ENCODE measurements at places on chromosomes 12 and 14. TPM values are rescaled to one million over a fixed set of nuclear protein-coding genes. Genes with fewer than 3 reads are reported as not detected.

- no peak for DNase-seq
These were observed 171.6 kb downstream of the DPF3 start for GRCh38 chr14:72722201-72722785.

DNA sequence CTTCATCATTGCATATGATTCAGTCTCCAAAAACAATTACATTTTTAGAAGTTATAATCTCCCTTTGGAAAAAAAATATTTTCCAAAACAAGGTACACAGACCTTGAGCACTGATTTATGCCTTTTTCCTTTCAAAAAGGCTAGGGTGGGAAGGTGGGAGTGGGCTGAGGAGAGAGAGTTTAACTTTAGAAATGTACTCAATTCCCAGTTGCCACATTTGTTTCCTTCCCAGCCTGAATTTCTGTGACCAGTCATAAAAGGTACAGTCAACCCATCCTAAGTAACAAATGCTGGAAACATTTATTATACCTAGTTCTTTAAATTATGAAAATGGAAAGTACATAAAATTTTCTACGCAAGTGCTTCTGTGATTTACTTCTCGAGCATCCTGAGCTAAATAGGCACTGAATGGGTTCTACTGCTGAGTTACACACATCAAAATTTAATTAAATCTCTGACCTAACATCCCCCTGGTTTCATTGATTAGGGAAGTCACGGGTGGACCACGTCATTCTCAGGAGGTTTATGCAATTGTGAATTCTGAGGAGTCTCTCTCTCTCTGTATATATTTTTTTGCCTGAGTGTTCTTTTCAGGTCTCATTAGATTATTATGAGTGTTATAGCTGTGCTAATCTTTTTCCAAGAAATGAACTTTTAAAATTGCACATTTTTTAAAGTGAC lies 371.8 kb downstream of the BTG1 start:
- no peak for DNase-seq

DNA sequence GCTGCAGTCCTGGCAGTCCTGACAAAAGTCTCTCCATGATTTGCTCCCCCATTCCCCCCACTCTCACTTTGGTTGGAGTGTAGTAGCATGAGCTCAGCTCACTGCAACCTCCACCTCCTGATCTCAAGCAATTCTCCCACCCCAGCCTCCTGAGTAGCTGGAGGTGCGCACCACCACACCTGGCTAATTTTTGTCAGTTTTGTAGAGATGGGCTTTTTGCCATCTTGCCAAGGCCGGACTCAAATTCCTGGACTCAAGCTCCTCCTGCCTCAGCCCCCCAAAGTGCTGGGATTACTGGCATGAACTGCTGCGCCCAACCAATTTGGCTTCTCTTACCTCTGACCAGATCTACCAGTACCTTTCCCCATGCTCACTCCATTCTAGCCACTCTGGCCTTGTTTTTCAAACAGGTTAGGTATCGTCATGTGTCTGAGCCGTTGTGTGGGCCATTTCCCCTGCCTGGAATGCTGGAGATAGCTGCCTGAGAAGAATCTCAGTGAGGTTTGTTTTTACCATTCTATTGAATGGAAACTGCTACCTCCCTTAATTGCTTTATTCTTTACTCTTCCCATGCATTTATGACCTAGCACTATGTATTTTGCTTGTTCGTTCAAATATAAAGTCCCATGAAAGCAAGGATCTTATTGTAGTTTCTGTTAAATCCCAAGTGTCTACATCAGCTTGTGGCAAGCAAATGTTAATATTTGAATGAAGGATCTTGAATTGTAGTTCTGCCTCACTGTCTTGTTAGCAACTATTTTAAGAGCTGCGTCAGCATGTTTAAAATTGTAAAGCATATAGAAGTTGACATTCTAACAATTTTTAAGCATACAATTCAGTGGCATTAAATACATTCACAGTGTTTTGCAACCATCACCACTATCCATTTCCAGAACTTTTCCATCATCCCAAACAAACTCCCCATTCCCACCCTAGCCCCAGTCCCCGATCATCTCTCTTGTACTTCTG lies 39.7 kb downstream of the CPSF6 start:
- DNase-seq = no peak

Gene CLEC4C
- total RNA-seq = not detected

- no peak for DNase-seq
These were observed 201.2 kb downstream of the TTC8 start for GRCh38 chr14:89025561-89026236.

Gene KLRC3
- total RNA-seq = 1.3 TPM

DNA sequence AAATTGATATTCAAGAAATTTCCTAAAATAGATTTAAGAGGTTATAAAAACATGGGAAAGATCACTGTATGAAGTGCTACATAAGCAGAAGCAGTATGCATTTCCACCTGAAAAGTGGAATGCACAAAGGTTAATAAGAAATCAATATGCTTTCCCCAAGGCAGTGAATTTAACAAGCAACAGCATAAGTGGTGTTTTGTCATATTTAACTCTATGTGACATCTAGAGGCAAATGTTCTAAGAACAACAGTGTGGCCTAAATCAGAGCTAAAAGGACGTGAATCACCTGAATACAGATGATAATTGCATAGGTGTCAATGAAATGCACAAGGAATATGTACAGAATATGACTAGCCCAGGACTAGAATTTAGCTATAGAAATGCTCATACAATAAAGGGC lies 49.5 kb downstream of the SLC2A13 start:
- no peak for DNase-seq

DNA sequence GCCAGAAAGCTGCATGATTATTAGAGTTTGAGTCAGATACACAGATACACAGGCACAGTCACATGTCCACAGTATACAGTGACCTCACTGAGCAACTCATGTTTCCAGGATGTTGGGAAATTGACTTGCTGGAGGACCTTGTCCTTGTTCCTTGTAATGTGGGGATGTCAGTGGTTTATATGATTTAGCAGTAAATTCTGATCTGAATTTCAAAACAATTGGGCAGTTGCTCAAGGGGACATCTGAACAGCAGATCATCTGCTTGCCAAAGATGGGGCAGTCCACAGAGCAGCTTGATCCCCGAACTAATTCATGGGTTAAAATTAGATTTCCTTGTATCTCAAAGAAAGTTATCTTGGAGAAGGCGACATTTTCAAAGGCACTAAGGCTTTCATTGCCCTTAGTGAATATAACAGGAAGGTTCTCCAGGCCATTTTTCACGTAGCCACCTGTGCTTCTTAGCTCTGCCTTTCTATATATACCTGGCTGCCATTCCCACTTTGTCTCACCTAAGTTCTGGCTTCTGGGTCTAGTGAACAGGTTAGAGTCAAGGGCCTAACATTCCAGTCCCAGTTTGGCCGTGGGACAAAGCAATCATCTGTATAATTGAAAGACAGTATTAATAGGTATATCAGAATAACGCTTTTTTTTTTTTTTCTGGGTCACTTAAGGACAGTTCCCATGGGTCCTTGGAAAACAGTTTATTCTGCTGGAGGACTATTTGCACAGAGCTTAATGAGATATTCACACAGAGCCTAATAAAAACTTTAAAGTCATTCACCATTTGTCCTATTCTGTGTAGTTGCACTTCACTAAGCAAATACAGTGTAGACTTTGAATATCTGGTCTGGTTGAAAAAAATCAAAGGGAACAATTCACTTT lies 64.9 kb upstream of the STRN3 start:
- no peak for DNase-seq

GRCh38 chr12:46908236-46908935 lies 82.6 kb upstream of the SLC38A4 start:
- DNase-seq = no peak

DNA sequence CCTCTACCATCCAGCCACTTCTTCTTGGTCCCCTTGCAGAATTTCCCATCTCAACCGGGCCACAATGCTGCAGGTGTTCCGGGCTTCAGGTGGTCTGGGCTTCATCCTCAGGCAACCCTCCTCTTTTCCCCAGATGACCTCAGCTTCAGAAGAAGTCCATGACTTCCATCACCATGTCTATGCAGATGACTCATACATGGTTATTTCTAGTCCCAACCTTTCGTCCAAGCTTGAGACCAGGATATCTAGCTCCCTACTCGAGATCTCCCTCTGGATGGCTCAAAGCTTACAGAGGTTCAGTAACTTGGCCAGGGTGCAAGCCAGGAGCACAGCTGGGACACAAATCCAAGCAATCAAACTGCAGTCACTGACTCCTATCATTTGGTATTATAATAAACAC lies 154.6 kb upstream of the NOS1 start:
- no peak for DNase-seq

DNA sequence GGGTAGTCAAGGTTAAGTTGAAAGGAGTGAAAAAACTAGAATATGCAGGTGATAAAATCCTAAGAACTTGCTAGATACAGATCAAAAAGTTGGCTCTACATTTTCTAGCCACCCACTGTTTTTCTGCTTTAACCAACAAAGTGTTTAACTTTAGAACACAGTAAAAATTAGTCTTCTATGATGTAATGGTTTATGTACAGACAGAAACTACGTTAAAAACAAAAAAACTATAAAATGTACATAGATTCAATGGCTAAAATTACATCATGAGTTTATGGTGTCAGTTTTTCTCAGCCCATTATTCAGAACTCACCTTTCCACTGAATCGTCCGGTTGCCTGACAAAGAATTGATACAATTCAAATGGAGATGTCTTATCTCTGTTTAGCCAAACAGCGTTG lies 2.1 kb downstream of the YARS2 start:
- DNase-seq = no peak

Gene HOTAIR
- total RNA-seq = not detected

Gene LUM
- total RNA-seq = 557 TPM

Gene SLC17A8
- not detected for total RNA-seq

Gene FBXL14
- total RNA-seq = 9.8 TPM

GRCh38 chr12:71108355-71108754 lies 49.4 kb downstream of the TSPAN8 start:
- DNase-seq = no peak

GRCh38 chr12:41228066-41228820 lies 40.1 kb downstream of the PDZRN4 start:
- DNase-seq = no peak

GRCh38 chr12:19021646-19022045 lies 107.9 kb upstream of the PLEKHA5 start:
- DNase-seq = no peak

- DNase-seq = no peak
These were observed 58.7 kb downstream of the DRAM1 start for GRCh38 chr12:101935890-101936746.

Gene FAM90A1
- total RNA-seq = not detected

Gene BATF
- total RNA-seq = 22.8 TPM

Gene ZC2HC1C
- 1.9 TPM for total RNA-seq

Gene CIROP
- total RNA-seq = not detected

Gene TSHR
- total RNA-seq = 0.74 TPM

DNA sequence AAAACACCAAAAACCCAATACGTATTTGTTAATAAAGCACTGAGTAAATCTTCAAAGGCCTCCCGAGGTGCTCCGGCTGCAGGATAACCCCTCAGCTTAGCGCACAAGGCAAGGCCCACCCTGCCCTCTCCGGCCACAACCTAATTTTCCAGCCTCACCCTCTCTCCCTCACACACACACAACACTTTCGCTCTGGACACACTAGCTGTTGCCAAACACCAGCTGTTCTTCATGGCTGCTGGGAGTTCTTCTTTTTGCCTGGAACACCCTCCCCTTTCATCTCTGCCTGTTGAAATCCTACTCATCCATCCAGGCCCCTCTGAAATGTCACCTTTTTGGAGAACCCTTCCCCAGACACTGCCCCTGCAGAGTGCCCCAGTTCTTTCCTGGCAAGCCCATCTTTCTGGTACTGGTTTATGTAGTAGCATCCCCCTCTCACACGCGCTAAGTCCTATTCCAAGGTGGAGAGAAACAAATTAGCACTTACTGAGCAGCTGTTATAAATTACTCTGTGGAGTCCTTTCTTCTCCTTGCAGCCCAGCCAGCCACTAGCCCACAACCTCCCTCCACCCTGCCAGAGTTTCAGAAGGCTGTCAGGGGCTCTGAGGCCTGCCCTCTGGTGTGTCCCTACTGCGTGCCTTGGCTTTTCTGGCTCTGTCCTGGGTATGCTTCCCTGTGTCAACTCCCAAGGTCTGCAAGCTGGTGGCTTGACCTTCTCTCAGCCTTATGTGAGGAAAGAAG lies 805 bp upstream of the CRACR2A start:
- DNase-seq = no peak

DNA sequence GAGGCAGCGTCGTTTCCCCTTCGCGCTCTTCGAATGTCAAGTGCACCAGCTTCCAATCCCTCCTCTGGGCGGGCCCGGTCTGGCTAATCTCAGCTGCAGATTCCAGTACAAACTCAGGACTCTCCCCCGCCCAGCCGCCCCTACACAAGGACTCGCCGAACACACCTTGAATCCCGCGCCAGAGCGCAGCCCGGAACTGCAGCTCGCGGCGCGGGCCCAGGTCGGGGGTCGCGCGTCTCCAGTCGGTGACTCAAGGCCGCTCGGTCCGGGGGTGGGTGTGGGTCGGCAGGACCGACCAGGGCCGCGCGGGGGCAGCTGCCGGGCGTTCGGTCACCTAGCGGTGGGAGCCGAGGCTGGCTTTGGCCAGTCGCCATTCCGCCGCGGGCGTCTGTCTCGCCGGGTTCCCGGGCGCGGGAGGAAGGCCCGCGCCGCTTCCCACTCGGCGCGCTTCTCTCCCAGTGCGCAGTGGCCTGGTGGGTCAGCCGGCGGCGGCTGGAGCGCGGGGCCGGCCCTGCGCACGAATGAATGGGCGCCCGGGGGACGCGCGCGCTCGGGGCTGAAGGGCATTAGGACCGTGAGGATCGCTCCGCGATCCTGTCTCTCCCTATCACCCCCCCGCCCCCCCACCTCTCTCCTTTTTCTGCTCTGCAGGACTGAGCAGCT lies at the start of gene GALNT16:
GALNT16 (plus strand) TSS at position 632 of the 663 bp plus-strand sequence. CDS start 133 bp downstream, outside the sequence.
- DNase-seq = no peak

Gene GPR162
- total RNA-seq = 2.8 TPM

GRCh38 chr14:93005135-93005813 lies 82.3 kb downstream of the CHGA start:
- no peak for DNase-seq

Gene ADSS1
- 3.7 TPM for total RNA-seq

- DNase-seq = no peak
These were observed 5.7 kb downstream of the SLC8B1 start for GRCh38 chr12:113329022-113329790.
